CD8-positive, alpha-beta memory T cell (primary cell): ENCODE measurements at places on chromosomes 4 and X.

GRCh38 chr4:8439914-8440491 is 520 bp downstream of the ACOX3 start:
- no peak for DNase-seq

GRCh38 chr4:148333265-148333664 is 108.9 kb downstream of the NR3C2 start:
- DNase-seq: no peak

GRCh38 chr4:26870576-26871262 is 10.1 kb downstream of the STIM2 start:
- no peak for DNase-seq

GRCh38 chrX:10166731-10167151 is 10.0 kb downstream of the CLCN4 start:
- DNase-seq: no peak
